ENCODE measurements at places on chromosomes 12 and 14.

DNA sequence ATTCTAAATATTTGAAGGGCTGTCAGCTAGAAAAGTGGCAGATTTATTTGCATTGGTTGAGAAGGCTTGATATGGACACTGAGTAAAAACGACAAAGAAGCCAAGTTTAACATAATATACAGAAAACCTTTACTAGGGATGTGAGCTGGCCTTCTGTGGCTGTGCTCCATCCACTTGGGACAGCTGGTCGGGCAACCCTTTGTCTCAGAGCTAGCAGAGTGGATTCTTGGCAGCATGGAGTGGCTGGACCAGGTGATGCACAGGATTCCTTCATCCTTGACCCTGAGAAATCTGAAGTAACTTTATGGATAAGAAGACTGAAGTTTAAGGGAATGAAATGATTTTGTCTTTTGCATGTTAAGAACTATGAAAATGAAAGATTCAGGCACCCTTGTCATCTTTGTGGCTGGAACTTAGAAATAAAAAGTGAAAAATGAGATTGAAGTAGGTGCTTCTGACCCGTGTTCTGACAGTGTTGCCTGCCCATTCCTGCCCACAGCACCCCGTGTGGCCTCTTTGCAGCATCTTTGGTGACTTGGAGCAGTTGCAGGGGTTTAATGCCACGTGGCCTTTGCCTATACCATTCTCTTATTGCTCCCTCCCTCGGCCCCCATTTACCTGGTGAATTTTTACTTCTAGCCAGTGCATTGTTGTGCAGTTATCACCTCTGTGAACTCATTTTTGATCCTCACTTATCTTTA is 32.6 kb downstream of the PELI2 start:
- no peak for DNase-seq

- no peak for DNase-seq
Observed at GRCh38 chr14:54650959-54651351, 84.0 kb downstream of the SAMD4A start.

GRCh38 chr14:86038387-86039042 is 508.6 kb downstream of the FLRT2 start:
- DNase-seq, result no peak

- no peak for DNase-seq
Observed at GRCh38 chr12:31865023-31865422, 94.2 kb upstream of the RESF1 start.

DNA sequence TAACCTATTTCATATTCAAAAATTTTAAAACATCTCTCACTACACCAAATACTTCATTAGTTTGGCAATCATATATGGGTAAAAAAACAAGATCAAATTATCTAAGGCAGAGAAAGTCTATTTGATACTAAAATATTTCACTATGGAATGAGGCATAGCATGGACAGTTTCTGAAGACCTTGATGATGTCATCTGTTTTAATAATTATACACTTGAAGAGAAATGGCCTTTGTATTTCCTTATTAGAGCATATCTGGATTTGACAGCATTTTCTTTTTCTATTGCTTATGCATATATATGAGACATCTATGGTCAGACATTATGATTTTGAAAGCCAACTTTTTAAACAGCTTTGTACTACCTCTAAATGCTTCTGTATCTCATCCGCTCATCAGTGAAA is 88.6 kb downstream of the DDHD1 start:
- DNase-seq, result no peak

DNA sequence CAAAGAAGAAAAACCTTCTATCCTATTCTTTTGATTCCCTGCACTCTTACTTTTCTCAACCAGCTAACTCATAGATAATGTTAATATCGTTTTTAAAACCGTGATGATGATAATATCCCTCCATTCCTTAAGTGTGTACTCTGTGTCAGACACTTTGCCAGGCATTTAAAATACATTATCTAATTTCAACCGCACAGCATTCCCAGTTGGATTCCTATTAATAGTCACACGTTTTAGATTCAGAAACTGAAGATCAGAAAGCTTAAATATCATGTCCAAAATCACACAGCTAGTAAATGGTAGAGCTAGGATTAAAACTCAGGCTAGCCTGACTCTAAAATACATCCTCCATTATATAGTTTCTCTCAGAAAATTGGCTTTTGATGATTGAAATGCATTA is 366.0 kb downstream of the NELL2 start:
- no peak for DNase-seq

DNA sequence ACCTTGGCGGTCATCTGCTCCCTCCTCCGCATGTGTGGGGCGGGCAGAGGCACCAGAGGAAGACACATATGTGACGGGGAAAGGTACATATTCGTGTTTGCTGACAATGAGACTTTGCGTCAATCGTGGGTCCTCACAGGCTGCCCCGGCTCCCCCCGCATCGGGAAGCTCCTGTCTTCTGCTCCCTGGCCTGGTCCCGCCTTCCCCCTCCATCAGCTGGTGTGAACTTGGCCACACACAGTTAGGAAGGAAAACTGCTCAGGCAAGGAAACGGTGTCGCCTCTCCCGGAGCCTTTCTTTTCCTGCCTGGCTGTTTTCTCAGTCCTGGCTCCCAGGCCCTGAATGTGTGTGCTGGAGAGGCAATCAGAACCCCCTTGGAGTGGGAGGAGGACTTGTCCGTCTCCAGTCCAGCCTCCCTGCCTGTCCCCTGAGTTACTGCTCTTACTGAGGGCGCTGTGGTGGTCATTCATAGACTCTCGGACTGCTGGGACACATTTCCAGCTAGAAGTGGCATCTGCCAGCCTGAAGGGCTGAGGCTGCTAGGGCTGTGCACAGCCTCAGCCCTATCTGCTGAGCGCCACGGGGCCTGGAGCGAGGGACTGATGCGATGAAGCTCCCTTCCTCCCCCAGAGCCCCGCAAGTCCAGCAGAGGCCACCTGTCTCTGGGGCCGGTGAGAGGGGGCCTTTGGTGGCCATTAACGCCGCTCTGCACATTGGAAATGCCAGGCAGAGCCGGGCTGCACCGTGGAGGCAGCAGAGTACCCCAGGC is 44.2 kb upstream of the TSPAN9 start:
- DNase-seq, result no peak

- no peak for DNase-seq
Observed at GRCh38 chr14:52875707-52876106, 75.1 kb downstream of the FERMT2 start.

Measured in stimulated activated CD4-positive, alpha-beta T cell treated with anti-CD3 and anti-CD28 coated beads, Interleukin-1b, Interleukin-23, amount 100 ng/mL, for 24 hours (primary cell).